Neural progenitor cell (in vitro differentiated cells): ENCODE measurements at places on chromosomes 1 and 21.

- peak; percentile 29 for DNase-seq
Observed at GRCh38 chr1:12125422-12126355, 41.1 kb upstream of the TNFRSF1B start.

GRCh38 chr1:64691626-64692025, 53.2 kb upstream of the RAVER2 start:
- no peak for DNase-seq

GRCh38 chr1:209761011-209761635, 5.3 kb downstream of the TRAF3IP3 start:
- no peak for DNase-seq

DNA sequence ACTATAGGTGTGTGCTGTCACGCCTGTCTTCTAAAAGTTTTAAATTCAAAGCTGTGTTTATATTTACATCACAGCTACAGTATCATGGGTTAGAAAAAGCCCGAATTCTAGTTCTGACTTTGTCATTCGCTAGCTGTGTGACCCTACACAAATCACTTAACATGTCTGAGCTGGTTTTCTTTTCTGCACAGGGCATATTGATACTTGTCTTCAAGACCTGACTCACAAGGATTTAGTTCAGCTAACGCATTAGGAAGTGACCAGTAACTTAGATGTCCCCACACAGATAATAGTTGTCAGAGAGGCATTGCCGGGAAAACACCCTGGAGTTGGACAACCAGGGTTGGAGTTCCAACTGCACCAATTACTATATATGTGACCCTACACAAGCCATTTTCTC, 25.9 kb downstream of the GIPC2 start:
- no peak for DNase-seq

DNA sequence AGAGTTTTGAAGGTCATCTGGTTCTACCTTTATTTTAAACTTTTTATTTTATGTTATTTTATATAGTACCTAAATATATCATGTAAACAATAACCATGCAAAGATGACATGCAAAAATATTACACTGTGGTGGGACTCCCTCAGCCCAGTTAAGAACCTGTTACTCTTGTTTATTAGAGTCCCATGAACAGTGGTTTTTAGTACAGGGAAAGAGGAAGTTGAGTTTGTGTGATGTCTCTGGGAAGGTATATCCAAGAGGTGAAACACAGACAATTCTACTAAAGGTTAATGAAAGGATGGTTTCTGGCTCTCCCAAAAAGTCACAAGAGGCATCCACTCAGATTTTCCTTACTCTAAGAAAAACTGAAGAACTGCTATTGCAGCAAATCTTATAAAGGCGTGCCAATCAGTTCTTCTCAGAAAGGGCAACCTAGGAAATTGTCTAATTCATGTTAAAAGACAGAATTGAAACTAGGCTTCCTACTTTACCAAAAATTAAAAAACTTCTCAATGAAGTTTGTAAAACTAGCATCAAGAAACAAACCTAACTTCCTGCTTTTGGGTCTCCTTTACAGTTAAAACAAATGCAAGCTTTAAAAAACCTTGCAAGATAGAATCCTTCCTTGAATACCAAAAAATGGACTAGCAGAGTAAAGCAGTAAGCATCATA, 19.9 kb downstream of the GFI1 start:
- no peak for DNase-seq

- no peak for DNase-seq
Observed at GRCh38 chr1:179866616-179867015, 11.0 kb downstream of the TOR1AIP2 start.

- peak; percentile 26 for DNase-seq
Observed at GRCh38 chr1:215971793-215972441, 404.8 kb downstream of the KCTD3 start.

DNA sequence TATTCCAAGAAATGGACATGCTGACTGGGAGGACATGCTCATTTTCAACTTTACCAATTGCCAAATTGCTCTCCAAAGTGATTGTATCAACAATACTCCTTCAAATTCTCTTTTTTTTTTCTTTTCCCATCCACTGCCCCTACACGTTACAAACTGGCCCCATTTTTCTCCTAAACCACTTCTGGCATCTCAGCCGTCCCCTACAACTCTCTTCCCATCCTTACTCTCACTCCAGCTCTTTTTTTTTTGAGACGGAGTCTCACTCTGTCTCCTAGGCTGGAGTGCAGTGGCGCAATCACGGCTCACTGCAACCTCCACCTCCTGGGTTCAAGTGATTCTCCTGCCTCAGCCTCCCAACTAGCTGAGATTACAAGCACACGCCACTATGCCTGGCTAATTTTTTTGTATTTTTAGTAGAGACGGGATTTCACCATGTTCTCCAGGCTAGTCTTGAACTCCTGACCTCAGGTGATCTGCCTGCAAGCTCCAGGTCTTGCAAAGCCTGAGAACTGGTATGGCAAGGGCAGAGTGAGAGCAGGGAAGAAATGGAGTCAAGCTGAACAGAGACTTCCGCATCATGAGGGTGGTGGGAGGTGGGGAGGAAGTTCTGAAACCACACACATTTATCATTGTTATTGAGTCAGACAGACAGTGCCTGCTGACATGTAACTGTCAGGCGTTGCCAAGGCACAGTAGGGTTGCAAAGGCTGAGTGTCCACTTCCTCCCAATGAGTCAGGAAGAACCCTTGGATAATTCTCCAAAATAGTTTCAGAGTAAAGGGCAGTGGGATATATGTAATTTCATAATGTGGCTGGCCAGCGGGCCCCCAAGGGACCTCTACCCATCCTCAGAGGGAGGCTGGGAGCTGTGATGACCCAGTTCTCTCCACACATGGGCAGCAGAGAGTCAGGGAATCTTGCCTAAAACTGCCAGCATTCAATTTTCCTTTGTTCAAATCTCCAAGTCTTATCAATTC, 17.4 kb downstream of the CELA3A start:
- no peak for DNase-seq

GRCh38 chr1:3360646-3361257, 93.7 kb upstream of the ARHGEF16 start:
- DNase-seq, result no peak

DNA sequence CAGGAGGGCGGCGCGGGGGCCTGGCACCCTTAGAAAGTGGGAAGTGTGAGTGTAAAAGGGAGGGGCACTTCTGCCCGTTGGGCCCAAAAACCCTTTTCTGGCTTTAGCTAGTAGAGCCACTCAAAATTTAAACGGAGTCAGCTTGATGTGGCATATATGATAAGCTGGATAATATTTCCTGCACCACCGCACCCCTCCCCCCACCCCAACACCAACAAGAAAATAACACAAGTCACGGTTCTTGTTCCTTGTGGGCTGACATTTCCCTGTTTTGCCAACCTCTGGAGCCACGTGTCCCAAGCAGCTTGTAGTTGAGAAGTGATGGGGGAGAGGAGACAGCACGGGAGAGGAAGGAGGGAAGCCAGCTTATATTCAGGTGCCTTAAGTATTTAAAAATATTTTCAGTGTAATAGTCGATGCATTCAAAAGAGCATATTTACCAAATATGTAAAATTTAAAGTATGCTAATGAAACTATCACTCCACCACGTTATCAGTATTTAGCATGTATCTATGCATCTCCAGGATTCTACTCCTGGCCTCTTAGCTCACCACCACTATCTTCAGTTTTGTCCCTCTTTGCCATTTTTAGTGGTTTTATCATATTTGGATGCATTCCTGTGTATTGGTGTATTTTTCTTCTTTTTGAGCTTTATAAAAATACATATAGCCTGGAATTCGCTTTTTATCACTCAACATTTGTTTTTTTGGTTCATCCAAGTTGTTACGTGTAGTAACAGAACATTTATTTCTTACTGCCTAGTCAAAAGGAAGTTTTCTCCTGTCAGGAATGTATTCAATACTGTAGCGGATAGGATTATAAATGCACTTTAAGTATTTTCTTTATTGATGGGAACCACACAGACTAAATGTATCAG, 773 bp upstream of the DDX59 start:
- peak; percentile 36 for DNase-seq

DNA sequence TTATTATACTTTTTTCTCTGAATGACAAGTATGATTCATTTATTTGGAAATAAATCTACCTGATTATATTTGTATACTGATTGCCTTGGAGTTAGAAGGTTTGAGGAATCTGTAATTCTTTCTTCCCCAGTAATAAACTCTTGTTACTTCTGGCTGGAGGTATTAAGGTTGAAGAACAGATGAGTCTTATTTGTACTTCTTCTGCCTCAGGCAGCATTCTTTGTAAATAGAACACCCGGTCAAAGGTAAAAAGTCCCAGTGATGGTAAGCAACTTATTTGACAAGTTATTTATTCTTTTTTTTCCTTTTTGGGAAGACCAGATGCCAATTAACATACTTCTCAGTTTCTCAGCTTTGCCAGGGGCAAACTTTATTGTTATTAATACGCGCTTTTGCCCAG, 12.9 kb downstream of the SNX27 start:
- no peak for DNase-seq

GRCh38 chr1:39652105-39652504, 12.7 kb upstream of the HEYL start:
- no peak for DNase-seq

DNA sequence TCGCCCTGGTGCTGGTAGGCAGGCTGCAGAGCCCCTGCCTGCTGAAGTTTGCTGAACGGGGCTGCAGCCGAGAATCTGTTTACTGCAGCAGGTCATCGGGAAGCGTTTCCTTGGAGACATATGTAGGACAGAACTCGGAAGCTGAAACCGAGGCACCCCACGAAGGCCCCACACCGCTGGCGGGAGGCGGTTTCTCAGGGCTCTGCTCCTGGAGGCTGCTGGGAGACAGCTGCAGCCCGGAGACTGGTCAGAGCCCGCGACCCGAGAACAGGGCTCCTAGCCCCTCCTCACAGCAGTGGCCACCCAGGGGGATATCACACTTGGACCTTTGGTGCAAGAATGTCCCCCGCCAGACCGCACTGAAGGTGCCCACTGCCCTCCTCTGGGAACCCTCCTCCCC, 12.7 kb upstream of the PLCH2 start:
- no peak for DNase-seq

DNA sequence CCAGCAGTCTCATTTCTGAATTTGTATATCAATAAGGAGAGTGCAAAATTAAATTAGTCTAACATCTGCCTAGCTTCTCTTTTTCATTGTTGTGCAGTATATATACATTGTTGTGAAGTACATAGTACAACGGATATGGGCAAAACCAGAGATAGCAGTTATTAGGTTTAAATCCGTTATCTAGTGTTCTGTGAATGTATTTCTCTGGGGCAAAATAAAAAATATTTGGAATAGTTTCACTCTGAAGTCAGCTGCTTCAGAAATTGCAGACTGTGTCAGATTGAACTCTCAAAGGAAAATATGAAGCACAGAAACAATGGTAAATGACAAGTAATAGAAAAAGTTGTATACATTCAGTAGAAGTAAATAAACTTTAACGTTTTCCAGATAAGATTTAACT, 836.5 kb upstream of the CXADR start:
- DNase-seq, result no peak

DNA sequence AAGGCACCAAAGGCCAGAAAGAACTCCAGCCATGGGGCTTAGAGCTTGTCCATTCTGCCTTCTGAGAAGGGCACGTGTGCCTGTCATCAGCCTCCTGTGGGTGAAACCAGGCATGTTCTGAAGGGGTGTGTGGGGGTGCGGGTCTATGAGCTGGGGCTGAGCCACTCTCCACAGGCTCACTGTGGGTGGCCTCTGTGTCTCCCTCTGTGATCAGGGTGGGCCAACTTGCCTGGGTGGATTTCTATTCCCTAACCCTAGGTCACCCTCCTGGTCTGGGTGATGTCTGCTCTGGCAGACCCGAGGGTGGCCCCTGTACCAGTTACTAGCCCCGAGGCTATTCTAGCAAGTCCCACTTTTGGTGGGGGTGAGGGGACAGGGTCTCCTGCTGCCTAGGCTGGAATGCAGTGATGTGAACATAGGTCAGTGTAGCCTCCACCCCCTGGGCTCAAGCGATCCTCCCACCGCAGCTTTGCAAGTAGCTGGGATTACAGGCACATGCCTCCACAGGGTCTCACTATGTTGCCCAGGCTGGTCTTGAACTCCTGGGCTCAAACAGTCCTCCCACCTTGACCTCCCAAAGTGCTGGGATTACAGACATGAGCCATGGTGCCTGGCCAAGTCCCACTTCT, 94.4 kb downstream of the TRIM11 start:
- no peak for DNase-seq

GRCh38 chr1:168628807-168629206, 52.4 kb downstream of the XCL1 start:
- no peak for DNase-seq

GRCh38 chr1:64033667-64034220, 169.7 kb upstream of the UBE2U start:
- no peak for DNase-seq

GRCh38 chr1:16125088-16125470, 30.8 kb downstream of the EPHA2 start:
- DNase-seq, result no peak

- no peak for DNase-seq
Observed at GRCh38 chr1:16450863-16451481, 10.4 kb downstream of the NECAP2 start.

DNA sequence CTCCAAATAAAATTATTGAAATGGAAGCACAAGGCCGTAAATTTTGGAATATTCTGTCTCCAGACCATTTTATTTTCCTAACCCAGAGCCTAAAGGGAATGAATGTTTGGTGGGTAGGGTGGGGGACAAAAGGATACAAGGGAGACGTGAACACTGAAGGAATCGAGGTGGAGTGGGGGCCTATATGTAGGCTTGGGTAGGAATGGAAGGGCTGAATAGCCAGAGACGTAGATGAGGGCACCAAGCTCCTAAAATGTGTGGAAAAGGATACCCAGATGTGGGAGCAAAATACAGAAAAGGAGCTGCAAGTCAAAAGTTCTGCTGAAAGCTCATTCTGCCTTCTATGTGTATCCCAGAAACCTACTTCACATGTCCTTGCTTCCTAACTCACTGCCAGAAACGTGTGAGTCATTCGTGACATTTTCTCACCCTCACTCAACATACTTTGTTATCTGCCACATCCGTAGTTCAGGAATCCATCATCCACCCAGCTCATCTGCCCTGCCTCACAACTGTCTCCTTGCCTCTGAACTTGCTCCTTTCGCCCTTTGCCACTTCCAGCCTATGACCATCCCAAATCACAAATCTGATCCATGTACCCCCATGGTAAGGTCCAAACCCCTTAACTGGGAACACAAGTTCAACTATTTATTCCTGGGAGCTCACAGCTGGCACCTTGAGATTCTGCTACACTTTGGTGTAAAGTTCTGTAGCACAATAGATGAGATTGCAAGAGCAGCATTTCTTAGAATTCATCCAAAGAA, 84.1 kb upstream of the PRDX6 start:
- no peak for DNase-seq
